DMS79 (cell line): ENCODE measurements at places on chromosomes 12 and 14.
A peak's percentile ranks its signal among the peaks of the same experiment; 100 is the strongest.

DNA sequence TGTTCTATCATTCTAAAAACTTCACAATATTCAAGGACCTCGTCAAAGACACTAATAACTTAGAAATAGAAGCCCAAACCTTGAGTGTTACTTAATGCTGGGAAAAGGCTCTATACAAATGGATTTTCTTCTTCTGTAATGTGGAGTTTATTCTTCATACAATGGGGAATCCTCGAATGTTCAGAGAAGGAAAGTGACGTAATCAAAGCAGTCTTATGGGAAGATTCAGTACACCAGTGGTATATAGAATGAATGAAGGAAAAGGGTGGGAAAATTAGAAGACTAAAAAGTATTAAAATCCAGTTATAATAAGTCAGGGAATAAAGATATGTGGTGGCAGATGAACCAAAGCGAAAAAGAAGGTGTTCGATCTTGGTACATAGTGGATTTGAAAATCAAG lies 106.5 kb downstream of the PLCZ1 start:
- no peak for DNase-seq

DNA sequence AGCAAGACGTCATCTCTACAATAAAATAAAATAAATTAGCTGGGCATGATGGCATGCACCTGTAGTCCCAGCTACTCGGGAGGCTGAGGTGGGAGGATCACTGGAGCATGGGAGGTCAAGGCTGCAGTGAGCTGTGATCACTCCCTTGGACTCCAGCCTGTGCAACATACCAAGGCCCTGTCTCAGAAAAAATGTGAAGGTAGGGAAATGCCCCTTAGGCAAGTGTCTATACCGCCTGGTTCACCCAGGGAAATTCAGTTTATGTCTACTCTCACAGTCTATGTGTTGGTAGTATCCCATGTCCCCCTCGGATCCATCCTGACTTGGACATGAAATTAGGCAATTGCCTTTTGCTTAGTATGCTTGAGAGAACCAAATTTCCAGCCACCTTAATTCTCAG lies 88.4 kb upstream of the TMEM132C start:
- no peak for DNase-seq

DNA sequence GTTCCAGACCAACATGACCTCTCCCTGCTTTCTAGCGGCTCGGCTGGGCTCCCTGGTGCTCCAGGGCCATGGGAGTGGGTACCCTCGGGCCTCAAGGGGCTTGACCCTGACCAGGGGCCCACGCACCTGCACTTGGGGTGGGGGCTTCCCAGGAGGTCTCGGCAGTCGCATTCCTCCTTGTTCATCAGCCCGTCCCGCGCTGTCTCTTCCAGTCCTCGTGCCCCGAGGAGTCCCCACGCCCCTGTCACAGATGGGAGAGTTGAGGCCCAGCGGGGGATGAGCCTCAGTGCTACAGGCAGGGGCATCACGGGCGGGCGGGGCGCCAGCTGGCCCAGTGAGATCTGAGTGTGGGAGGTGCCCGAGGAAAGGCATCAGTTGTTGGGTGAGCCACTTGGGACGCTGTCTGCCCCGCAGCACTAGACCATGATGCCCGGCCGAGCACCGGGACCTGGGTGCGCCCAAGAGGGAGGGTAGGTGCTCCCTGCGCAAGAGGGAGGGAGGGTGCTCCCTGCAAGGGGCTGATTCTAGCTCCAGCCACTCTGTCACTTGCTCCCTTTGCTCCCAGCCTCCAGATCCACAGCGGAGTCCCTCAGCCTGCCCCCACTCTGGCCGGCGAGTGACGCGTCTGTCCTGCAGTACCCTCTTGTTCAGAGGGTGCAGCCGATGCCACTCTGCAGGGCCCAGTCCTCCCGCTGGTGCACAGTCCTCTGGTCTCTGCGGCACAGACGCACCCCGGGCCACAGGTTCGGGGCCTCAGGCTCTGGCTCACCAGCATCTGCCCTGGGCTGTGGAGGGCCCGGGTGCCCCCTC lies 23.8 kb downstream of the MMP17 start:
- no peak for DNase-seq

DNA sequence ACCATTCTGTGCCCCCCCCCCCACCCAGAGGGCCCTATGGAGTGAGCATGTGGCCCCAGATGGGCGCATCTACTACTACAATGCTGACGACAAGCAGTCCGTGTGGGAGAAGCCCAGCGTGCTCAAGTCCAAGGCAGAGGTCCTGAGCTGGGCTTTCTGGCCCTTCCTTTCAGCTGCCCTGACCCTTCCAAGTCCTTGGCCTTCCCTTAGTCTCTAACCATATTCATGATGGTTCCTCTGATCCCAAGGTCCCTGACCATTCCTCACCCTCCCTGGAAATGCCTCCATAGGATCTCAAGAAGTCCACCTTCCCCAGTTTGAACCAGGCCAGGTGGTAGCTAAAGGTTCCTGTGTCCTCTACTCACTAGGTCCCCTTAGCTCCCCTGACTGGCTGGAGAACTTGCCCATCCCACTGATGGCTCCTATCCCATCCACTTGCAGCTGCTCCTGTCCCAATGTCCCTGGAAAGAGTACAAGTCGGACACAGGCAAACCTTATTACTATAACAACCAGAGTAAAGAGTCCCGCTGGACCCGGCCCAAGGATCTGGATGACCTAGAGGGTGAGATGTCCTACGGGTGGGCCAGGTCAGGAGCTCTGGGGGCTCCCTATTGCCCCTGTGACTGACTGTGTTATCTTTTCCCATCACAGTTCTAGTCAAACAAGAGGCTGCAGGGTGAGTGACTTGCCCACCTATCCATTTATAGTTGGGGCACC lies 9.8 kb downstream of the PRPF40B start:
- no peak for DNase-seq

DNA sequence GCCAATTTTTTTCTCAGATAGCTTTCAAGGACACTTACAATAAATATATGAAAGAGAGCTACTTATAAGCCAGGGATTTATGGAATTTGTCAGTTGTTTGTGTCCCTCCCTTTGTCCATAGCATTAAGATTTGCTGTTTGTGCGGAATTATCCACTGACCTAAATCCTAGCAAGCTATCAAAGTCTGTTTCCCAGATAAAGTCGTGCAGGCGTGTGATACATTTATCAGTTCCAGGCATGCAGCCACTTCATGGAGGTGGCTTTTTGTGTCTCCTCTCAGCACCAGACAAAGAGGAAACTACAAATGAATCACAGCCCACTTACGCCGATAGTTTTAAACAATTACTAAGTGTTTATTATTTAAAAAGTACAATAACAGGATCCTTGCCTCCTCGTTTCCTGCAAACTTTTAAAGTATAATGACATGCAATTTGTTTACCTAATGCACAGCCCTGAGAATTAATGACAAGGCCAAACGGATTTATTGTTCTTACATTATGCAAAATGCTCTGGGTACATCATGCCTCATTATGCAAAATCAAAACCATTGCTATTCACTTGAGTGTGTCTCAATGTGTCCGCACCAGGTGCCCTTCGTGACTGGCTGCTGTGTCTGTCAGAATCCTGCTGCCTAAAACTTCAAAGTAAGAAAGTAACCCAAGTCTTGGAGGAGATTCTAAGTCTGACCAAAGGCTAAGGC lies 423.2 kb downstream of the GLT1D1 start:
- DNase-seq: no peak

DNA sequence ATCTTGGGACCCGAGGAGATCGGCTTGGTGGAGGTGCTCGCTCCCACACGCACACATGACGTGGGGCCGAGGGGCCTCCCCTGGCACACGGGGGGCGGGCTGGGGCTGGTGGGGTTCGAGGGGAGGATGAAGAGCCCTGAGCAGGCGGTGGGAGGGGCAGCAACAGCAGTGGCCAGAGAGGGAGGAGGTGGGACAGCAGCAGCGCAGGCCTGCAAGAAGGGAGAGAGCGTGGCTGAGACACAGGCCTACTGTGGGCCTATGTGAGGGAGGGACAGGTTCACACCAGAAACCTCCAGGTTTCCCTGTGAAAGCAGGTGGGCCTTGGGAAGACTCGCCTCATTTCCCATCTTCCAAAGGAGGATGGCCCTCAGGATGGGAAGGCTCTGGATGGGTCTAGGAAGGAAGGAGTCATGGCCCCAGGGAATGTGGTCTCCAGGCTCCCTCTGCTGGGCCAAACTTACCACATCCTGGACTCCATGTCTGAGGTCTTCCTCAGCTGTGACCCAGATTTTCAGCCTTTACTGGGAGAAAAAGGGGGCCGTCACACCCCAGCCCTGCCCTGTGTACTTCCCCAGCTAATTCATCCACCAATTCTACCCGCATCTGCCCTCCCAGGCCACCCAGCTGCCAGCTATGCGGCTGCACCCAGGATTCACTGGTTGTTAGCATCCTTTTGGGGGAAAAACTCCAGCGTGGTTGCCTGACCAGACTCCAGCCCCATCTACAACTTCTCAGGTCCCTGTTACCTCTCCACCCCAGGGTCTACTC lies 2.8 kb downstream of the PIANP start:
- DNase-seq: no peak

DNA sequence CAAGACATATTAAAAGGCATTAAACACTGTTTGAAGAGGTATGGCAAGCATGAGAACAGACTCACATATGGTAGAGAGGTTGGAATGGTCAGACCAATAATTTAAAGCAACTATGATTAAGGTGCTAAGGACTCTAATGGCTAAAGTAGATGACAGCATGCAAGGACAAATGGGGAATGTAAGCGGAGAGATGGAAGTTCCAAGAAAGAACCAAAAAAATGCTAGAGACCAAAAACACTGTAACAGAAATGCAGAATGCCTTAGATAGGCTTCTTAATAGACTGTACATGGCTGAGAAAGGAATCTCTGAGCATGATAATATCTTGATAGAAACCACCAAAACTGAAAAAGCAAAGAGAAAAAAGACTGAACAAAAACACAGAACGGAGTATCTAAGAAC lies 77.4 kb downstream of the RIN3 start:
- DNase-seq: no peak

DNA sequence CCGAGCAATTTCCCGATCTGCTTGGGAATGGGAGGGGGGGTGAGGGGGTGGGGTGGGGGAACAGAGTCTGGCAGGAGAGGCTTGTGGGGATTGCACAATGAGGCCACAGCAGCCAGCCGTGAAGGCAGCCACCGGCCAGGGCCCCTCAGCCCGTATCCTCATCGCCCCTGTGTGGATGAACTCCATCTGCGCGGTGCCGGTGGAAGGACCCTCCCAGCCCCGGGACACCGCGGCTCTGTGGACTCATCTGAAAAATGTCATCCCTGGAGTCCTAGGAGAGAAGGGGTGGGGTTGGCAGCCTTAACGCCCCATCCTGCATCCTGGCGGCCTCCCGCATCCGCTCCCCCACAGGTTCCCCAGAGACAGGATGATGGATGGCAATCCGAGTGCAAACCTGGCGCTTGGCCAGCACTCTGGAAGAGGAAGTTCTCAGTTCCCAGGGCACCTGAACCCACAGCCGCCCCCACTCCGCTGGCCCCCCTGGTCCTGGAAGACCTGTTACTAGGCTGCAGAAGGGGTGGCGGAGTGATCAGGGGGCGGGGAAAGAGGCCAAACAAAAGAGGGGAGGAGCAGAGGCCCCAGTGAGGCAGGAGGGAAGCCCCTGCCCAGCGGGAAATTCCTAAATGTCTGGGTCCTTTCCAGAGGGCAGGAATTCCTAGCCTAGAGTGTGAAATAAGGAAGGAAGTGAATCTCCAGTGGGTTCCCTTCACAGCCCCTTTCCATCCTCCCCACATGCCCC lies 1.2 kb upstream of the TNFAIP2 start:
- DNase-seq: peak; percentile 97

DNA sequence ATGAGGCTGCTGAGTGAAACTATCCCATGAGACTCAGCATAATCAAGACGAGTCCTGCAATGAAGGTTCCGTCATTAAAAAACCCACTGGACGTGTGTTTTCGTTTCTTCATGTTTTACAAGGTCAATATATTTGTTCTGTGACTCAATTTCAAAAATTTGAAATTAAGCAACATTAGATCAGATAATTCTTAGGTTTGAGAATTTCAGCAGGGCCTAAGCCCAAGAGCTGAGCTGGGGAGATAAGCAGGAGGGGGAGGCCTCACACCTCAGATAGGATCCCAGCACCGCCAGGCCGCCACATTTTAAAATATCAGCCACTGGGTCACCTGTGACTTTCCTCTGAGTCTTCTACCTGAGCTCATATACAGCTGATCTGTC lies 13.3 kb downstream of the STX2 start:
- no peak for DNase-seq

- no peak for DNase-seq
Observed at GRCh38 chr14:81529391-81529790, 4.3 kb downstream of the SEL1L start.

- no peak for DNase-seq
Observed at GRCh38 chr12:62922539-62922938, 12.4 kb downstream of the PPM1H start.

- DNase-seq: no peak
Observed at GRCh38 chr12:83709899-83710298, 1023.2 kb downstream of the TMTC2 start.

- peak; percentile 51 for DNase-seq
Observed at GRCh38 chr14:70641548-70642302, at the start of gene TTC9. TTC9 (plus strand) TSS chr14:70641916; CDS start chr14:70642130, 214 bp downstream.
